Stimulated activated CD4-positive, alpha-beta T cell treated with anti-CD3 and anti-CD28 coated beads, Interleukin-1b, Interleukin-23, amount 100 ng/mL, for 1 hour (primary cell): ENCODE measurements at places on chromosomes 7 and 10.

DNA sequence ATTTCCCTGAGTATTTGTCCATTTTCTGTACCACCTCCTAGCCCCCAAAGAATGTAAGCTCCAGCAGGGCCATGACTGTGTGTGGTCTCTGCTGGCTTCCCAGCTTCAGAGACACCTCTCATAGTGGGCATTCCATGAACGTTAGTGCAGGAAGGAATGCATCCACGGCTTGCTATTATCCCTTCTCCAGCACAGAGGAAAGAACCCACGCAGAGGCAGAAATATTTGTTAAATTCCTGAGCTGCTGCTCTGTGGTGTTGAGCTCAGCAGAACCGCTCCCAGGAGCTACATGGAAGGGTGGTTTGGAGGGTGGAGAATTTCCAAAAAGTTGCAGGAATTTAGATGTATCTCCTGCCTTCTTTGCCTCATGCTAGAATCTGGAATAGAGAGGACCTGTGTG lies 275.2 kb downstream of the POU6F2 start:
- no peak for DNase-seq

DNA sequence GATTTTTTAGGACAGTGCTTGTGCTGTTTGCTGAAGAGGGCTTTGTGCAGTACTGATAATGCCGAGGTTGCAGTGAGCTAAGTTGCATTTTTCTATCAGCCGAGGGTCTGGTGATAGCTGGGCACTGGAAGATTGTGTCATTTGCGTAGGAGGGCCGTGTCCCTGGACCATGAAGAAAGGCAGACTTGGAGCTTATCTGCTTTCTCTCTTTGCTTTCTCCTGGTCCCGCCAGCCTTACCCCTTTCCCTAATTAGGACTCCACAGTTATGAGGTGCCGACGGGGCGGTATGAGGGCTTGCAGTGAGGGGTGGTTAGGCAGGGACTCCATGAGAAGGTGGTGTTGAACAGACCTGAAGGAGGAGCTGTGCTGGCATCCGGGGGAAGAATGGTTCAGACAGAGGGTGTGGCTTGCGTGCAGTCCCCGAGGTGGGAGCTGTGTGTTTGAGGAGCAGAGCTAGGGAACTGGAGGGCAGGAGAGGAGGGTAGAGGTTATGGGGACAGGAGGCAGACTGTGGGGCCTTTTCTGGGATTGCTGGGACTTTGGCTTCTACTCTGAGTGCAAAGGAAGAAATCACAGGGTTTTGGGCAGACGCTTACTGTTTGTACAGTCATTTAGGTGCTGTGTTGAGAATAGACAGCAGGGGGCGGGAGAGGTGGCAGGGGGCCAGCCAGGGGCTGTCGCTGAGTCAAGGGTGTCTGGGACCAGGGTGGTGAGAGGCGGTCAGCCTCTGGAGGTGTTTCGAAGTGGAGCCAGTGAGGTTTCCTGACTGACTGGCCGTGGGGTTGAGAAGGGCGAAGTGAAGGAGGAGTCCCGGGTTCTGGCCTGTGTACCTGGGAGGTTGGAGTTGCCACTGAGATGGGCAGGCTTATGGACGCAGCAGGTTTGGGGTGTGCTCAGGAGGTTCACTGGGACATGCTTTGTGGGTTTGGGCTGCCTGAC lies 43.4 kb downstream of the PRF1 start:
- DNase-seq, result peak; percentile 51

GRCh38 chr7:25970356-25970755 lies 181.6 kb upstream of the NFE2L3 start:
- no peak for DNase-seq

DNA sequence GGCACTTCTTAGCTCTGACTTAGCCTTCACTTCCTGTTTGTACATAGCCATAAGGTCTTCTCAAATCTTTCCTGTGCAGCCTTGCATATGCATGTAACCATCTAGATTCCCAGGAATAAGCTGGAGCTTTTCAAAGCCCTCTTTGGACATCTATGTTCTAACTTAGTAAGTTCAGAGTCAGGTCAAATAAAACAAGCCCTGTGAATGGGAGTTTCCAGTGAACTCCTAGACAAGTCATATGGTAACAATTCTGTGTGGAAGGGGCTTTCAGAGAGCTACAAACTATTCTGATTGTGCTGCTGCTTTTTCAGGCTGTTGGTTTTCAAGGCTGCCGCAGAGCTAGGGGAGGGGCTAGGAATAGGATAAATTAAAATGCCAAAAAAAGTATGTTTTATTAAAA lies 208.4 kb upstream of the AKR1E2 start:
- no peak for DNase-seq

DNA sequence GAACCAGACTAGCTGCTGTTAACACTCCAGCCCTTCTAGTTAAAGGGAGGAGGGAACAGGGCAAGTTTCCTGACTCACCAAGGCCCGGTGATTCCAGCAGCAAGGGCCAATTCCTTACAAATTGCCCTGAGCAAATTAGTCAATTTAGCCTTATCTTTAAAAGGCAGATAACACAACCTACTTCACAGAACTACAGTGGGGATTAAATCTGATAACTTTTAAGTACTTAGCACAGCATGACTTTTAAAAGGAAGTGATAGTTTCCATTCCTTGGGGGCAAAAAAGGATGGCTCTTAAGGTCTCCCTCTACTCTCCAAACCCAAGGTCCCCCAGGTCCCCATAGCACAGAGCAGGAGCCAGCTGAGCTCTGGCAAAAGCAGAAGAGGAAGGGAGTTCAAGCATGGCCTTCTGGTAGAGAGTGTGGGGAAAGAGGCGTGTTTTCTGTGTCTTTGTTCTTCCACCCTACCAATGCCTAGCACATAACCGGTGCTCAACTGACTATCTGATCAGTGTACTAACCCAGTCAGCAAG lies 4.0 kb downstream of the CDCA7L start:
- no peak for DNase-seq

DNA sequence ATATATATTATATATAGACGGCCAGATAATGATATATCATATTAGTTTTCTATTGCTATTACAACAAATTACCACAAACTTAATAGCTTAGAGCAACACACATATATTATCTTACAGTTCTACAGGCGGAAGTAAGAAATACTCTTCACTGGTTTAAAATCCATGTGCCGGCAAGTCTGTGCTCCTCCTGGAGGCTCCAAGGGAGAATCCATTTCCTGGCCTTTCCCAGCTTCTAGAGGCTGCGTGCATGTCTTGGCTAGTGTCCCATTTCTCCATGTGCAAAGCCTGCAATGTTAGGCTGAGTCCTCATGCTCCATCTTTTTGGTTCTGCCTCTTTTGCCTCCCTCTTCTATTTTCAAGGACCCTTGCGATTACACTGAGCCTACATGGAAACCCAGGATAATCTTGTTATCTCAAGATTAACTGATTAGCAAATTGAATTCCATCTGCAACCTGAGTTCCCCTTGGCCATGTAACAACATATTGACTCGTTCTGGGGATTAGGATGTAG lies 23.9 kb upstream of the PNLIPRP3 start:
- DNase-seq, result no peak

DNA sequence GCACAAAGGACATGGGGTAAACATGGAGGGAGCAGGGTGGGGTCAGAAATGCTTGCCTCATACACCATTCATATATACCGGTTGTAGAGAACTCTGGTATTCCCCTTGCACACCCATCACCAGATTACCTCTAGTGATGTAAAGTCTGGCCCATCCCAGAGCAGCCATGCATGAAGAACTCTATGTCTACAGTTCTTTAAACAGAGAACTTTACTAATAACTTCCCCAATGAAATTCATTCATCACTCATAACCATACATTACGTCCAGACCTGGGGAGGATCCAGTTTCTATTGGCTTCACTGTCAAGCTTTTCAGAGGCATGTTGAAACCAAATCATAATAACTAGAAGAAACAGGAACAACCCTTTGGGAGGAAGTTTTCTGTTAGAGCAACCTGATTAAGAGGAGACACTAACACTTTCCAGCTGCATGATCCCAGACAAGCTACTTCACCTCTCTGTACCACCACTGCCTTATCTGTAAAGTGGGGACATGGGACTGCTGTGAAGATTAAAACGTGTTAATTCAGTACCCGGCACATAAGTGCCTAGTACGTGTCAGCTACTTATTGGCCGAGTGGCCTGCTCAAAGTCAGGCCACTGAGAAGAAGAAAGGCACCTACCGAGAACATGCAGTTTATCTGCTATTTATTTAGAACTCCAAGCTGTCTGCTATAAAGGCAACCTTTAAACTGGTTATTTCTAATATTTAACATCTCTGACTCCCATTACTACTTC lies 59.7 kb downstream of the IGF2BP3 start:
- DNase-seq, result no peak

- DNase-seq, result no peak
Observed at GRCh38 chr7:107284911-107285479, 116.2 kb downstream of the HBP1 start.

DNA sequence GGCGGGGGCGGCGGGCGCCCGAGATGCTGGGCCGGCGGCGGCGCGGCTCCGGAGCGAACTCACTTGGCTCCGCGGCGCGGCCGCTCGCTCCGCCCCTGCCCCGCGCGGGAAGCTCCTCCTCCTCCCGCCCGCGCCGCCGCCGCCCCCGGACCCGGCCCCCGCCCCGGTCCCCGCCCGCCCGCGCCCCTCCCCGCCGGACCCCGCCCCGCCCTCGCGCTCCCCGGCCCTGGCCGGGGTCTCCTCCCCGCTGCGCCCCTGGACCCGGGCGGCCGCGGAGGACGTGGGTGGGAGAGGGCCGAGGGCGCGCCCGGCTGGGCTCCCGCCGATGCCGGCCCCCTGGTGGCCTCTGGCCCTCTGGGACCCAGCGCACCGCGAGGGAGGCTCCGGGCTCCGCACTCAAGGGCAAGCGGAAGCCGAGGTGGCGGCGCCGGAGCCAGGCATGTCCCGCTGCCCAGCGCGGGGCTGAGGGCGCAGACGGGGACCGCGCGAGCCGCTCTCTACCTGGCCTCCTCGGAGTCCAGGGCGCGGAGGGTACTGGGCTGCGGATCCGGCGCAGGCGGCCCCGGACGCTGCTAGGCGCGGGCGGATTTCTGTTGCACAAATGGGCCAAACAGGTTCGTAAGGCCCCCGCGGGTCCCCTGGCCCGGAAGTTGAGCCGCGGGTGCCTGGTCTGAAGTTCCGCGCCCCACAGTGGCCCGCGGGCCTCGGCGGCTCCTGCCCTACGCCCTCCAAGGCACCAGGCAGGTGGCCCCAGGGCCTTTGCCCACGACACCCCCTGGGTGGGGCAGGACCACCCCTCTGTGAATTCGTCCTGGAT lies at the start of gene TCERG1L:
Gene TCERG1L, minus strand, starts transcription at position 61 of the 817 bp plus-strand sequence. CDS start 86 bp downstream, outside the sequence.
- DNase-seq, result no peak

DNA sequence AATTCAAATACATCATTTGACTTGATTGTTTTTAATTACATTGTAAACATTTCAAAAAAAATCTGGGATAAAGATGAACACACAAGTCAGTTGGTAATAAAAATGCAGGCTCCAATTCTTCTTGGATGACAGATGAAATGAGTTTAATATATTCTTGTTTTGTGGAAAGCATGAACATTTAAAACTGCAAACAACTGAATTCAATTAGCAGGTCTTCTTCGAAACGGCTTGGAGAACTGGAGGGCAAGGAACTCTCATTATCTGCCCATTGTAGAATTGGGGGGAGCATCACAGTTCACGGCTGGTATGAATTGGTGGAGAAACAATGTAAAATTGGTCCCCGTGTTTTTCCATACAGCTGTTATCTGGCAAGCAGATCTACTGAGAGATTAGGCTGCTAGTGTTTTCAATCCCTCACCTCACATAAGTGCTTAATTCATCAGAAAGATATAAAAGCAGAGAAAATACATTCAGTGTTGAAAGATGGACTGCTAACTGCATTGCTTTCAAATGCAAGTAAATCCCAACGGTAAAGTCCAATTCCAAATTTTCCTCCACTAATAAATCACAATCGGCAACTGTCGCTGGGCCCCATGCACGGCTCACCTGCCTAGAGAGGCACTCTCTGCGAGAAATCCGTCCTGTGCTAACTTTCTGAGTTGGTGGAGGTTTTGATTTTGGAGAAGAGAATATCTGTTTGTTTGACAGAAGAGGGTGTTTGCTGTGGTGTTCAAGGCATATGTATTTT lies 199.5 kb downstream of the ZNF438 start:
- DNase-seq, result no peak
